ENCODE measurements at places on chromosomes 16 and 17.

GRCh38 chr17:46726206-46726605, 92.3 kb downstream of the WNT3 start:
- DNase-seq: no peak

- DNase-seq: no peak
Observed at GRCh38 chr17:82678265-82678891, 20.1 kb downstream of the RAB40B start.

- no peak for DNase-seq
Observed at GRCh38 chr16:68283346-68283745, 19.0 kb downstream of the SLC7A6 start.

DNA sequence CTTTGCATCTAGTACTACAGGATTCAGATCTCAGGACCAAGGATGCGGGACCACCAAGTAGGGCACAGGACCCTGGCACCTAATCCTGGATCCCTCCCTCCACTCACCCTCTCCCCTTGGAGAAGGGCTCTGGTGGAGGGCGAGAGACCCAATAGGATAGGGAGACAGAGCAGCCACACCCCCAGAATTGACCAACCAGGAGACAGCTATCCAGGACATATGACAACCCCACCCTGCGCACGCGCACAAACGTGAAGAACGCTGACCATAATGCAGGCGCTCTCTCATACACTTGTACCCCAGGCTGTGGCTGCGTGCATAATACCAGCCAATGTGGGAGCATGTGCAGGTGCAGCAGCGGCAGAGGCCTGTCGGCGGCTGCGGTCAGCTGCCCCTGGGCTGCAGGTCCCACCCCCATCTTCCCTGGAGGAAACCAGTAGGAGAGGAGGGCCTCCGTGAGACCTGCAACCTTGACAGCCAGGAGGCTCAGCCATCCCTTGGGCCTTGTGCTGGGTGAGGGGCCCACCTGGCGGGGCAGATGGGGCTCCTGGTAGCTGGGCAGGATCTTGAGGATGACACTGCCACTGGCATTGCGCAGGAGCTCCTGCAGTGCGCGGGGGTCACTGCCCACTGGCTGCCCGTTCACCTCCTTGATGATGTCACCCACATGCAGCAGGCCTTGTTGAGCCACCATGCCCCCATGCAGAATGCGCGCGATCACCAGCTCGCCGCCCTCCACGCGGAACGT, 25.4 kb downstream of the MPP2 start:
- DNase-seq: no peak

DNA sequence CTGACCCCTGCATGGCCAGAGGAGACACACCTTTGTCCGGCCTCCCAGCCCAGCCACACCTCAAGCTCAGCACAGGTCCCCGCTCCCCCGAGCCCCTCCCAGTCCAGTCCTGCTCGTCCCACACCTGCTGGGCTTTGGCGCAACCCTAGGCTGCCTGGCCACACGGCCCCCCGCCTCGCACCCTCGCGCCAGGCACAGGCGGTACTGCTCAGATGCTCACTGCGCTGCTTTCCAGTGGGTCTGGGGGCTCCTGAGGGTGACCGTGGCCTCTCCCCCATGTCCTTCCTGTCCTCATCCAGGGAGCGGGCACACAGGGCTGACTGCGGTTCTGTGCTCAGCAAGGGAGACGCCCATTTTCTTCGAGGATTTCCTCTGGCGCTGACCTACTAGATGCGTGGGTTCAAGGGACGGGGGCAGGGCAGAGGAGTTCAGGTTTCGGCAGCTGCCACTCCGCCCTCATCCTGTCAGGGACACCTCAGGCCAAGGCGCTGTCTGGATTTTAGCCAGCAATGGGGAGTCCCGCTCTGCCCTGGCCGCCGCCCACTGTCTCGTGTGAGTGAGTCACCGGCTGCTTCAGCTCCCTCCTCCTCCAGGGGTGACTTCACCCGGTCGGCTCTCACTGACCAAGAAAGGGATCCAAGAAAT, 118.0 kb upstream of the ZNF469 start:
- no peak for DNase-seq

GRCh38 chr16:19914877-19915276, 30.2 kb upstream of the GPRC5B start:
- DNase-seq: no peak

DNA sequence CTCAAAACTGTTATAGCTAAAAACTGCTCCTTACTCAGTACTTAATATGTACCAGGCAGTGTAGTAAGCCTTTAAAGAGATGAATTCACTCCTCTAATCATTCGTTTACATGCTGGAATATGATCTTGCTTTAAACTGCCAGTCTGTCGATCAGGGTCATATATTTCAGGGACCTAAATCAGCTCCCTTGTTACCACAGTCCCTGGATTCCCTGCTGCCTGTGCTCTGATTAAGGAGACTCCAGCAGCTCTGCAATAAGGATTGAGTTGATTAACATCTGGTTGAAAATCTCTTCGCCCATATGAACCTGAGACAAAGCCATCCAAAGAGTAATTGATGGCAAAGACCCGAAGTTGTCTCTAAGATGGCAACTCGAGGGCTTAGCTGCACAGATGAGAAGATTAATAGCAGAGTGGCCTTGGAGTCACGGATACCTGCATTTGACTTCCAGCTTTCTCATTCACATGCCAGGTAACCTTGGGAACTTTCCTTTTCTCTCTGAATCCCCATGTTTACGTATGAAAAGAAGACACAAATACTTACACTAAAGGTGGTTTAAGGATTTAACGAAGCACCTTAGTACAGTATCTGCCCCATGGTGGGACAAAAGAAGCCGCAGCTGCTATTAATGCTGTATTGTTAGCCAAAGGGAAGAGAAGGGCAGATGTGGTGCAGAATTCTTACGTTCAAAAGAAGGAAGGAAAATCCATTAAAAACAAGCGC, 68.2 kb downstream of the VAT1L start:
- peak; percentile 11 for DNase-seq

DNA sequence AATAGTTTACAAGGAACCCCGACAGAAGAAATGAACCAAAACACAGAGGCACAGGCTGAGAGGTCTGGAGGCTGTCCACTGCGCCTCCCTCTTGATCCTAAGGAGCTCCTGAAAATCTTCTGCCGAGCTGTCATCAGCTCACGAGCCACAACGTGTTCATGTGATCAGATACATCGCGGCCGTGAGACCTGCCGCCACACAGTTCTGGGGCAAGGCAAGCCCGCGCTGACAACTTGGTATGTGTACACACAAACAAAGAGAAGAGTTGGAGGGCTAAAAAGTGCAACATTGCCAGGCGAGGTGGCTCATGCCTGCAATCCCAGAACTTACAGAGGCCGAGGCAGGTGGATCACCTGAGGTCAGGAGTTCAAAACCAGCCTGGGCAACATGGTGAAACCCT, 7.6 kb downstream of the EXOC7 start:
- DNase-seq: no peak

DNA sequence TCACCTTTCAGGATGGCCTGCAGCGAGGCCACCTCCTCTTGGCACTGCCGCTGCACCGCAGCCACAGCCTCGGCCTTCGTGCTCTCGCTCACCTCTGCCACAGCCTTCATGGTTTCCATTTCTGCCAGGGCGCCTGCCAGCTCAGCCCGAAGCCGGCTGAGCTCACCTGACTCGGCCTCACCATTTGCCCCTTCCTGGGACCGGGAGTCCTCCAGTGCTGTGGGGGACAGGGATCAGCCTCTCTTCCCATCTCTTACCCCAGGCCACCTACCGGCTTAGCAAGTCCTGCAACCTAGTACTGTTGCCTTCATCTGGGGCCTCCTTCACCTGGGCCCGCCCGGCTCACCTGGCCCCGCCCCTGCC, 658 bp downstream of the RABEP2 start:
- DNase-seq: no peak

DNA sequence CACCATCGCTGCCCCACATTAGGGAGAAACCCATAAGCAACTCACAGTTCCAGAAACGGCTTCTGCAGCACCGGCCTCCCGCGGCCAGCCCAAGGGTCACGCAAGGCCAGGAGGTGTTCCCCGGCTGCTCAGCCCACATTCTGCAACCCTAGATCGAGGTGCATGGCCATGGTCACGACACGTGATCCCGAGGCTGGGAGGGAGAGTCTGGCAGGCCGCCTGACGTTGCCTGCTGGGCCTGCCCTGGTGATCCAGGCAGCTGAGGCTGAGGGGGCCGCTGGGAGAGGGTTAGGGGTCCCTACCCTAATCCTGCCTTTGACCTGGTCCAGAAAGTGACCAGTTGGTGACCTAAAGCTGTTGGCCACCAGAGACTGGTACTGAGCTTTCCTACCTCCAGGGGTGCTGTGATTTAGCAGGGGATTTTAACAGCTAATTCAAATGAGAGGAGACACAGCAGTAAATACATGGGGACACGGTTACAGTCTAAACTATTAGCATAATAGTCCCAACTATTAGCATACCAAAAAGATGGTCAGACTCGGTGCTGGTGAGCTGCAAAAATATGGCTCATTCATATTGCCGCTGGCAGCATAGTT, 97.4 kb upstream of the CIBAR2 start:
- DNase-seq: no peak

- no peak for DNase-seq
Observed at GRCh38 chr16:4641895-4642294, 17.3 kb downstream of the MGRN1 start.

GRCh38 chr17:77478899-77479298, 338.1 kb downstream of the SEC14L1 start:
- no peak for DNase-seq

- no peak for DNase-seq
Observed at GRCh38 chr17:6923385-6923784, 72.5 kb upstream of the ALOX12 start.

Data from NCI-H524 (cell line).